ENCODE measurements at places on chromosomes 2 and 18.

GRCh38 chr2:234796045-234796591, 155.7 kb upstream of the SH3BP4 start:
- DNase-seq = no peak

DNA sequence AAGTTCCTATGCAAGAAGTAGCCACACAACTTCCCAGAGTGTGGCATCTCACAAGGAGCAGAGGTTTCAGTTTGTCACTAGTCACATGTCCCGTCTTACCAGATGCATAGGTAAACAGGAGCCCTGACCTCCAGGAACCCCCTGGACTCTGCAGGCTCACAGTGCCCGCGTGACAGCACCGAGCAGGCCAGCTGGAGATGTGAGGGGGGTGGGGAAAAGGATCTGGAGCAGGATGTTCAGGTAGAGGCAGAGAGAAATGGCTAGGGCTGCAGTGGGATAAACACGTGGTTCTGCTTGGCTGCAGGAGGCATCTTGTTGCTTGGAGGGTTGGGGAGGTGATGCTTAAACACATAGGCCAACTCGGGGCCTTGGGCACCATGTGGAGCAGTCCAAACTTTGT, 54.2 kb downstream of the IMPA2 start:
- DNase-seq = no peak

DNA sequence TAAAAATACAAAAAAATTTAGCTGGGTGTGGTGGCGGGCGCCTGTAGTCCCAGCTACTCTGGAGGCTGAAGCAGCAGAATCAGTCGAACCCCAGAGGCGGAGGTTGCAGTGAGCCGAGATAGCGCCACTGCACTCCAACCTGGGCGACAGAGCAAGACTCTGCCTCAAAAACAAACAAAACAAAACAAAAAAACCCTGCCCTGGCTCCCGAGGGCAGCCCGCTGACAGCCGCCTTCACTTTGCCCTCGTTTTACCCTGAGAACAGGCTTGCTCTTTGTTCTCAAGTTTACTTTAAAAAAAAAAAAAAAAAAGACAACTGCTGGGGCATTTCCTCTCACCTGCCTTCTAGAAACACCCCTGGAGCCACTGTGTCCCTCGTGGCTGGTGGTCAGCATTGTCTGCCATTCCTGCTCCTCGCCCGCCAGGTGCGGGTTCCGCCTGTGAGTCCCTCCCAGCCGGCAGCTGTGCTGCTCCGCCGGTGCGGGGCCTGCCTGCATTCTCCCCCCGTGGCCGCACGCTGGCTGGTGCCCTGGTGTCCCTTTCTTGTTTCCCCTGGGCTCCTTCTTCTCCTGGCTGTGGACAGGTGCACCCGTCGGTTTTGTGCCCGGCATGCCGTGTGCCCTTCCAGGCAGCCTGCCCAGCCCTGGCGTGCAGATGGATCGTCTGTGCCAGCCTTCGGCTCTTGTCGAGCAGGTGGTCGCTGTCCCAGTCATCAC, 105.7 kb downstream of the USP40 start:
- DNase-seq = no peak

DNA sequence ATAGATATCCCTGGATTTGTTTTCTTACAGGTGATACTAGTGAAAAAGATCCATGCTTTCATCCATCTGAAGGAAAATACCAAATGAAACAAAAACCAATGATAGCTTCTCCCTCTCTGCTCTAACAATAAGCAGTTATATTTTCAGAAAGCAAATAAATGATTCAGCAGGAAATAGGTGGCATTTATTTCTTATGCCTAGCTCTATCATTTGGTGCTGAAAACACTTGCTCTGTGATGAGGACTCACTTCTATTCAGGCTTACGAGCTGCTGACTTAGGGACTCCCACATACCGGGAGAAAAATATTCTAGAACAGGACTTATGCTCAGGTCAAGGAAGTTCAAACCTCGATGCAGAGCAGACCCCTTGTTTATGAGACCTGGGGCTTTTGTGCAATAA, 142.6 kb downstream of the SETBP1 start:
- DNase-seq = no peak

DNA sequence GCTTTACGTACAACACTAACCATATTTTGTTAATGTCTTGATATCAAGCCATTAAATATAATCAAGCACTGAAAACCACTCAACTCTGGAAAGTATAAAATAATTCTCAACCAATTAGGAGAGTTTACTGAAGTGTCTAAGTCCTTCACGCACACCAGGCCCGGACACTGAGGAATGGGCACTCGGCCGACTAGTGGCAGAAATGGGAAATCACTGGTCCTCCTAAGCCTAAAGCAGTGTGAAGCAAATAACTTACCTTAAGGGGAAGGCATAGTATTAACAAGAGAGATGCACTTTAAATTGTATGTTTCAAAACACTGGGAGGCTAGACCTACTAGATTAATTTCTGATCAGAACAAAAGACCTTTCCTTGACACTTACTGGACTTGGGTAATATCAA, 45.7 kb downstream of the FAM210A start:
- no peak for DNase-seq

DNA sequence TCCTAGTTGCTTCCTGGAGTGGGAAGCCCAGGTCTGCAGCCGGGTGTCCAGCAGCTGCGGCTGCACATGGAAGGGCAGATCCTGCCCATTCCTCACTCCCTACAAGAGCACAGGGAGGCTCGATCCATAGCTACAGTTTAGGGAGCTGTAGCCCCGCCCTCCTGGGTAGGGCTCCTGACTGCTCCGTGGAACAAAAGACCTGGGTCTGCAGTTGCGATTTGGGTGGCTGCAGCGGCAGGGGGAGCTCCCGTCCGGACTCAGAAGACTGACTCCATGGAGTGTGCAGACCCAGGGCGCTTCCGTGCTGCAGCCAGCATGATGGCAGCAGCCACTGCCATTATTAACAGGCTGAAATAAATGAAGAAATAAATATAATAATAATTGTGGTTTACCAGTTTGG, 157.3 kb downstream of the CTNNA2 start:
- no peak for DNase-seq

GRCh38 chr2:103789381-103790095, 1027.7 kb downstream of the TMEM182 start:
- DNase-seq = no peak

DNA sequence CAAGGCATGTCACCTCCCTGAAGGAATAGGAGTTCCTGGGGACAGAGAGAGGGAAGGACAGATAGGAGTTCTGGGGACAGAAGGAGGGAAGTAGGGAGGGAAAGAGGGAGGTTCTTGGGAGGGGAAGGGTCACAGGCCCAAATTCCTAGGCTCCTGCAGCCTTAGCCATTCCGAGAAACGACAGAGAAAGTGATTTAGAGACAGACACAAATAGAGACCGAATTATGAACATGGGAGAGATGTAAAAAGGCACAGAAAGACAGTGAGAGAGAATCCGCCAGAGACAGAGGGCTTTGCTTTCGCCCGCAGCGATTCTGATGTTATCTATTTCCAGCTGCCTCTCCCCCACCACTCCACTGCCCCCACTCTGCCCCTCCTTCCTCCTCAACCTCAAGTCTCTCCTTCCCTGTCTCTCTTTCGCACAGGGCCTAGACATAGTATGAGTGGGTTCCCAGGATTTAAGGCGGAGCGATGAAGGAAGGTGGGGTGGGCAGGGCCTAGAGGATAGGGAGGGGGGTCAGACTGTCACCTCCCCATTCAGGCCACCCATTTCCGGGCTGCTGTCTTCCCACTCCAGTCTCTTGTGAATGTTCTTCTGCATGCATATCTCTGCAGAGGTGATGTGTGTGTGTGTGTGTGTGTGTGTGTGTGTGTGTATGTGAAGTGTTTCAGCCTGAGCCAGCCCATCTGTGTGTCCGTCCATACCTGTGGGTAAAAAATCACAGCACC, 3.3 kb upstream of the WNT6 start:
- DNase-seq = no peak

Data from NCI-H2171 treated with DMSO at 0.1 percent for 48 hours (cell line).